ENCODE measurements at places on chromosomes 2 and 18.

- DNase-seq: no peak
These were observed 57.4 kb downstream of the TRPM8 start for GRCh38 chr2:233974530-233975071.

DNA sequence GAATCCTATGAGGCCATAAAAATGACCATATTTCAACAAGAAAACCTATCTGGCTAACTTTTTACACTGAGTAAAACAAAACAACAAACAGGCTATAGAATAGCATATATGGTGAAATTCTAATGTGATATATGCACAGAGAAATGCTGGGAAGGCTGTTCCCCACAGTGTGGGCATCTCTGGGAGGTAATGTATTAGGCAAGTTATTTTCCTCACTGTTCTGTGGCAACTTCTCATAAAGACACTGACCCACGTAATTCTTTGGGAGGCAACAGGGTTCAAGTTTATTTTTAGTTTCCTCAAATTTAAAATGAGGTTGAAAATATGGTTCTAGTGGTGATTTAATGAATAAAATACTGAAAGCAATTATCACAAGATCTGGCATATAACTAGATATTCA is 46.7 kb downstream of the RNU4ATAC start:
- no peak for DNase-seq

- peak; percentile 85 for DNase-seq
These were observed 17.8 kb downstream of the PDCL3 start for GRCh38 chr2:100580367-100581276.

DNA sequence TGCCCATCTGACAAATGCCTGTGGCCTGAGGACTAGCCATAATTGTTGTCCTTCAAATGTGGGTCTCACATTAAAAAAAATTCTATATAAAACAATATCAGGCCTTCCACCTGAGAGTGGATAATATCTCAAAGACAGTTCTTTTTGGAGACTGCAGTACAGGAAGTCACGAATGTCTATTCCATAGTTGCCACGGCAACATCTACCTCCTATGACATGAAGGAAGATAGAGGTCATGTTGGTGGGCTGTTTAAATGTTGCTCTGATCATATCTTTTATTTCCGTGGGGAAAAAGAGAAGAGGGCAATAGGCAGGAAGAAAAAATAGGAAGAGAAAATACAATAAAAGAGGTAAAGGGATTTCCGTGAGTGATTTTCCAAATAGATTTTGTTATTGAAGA is 151.8 kb downstream of the ARL6IP6 start:
- DNase-seq: no peak

GRCh38 chr2:67650291-67651133 is 253.4 kb downstream of the ETAA1 start:
- no peak for DNase-seq

- no peak for DNase-seq
These were observed 2.9 kb upstream of the ACMSD start for GRCh38 chr2:134835471-134835870.

DNA sequence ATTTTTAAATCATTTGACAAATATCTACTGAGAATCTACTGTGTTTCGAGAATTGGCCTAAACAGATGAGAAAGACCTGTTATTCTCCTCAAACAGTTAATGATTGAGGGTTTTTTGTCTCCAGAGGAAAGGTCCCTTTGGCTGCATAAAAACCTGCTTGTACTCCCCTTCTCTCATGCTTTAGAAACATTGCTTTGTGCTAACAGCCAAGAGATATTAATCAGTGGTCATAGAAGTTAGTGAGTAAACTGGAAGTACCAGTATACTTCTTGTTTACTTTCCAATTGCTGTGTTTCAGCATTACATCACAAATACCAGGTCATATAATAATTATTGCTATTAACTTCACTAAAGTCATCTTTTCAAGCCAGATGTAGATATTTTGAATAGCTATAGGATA is 34.1 kb downstream of the ITGB6 start:
- no peak for DNase-seq

Measured in CD8-positive, alpha-beta memory T cell (primary cell).